ENCODE measurements at places on chromosomes 3 and 15. TPM values are rescaled to one million over a fixed set of nuclear protein-coding genes. Genes with fewer than 3 reads are reported as not detected.

The FGF12 gene
- not detected for total RNA-seq

The SERPINI2 gene
- total RNA-seq, result not detected

The SLC30A4 gene
- total RNA-seq, result 6.7 TPM

The CPN2 gene
- not detected for total RNA-seq

The GPR27 gene
- 0.16 TPM for total RNA-seq

The CELSR3 gene
- 7.9 TPM for total RNA-seq

The SLC22A14 gene
- total RNA-seq, result not detected

Measured in naive thymus-derived CD8-positive, alpha-beta T cell (primary cell).